ENCODE measurements at places on chromosomes 5 and 9. TPM values are rescaled to one million over a fixed set of nuclear protein-coding genes. Genes with fewer than 3 reads are reported as not detected.

Gene OTULIN
- 29.7 TPM for total RNA-seq

Gene TAL2
- 0.36 TPM for total RNA-seq

DNA sequence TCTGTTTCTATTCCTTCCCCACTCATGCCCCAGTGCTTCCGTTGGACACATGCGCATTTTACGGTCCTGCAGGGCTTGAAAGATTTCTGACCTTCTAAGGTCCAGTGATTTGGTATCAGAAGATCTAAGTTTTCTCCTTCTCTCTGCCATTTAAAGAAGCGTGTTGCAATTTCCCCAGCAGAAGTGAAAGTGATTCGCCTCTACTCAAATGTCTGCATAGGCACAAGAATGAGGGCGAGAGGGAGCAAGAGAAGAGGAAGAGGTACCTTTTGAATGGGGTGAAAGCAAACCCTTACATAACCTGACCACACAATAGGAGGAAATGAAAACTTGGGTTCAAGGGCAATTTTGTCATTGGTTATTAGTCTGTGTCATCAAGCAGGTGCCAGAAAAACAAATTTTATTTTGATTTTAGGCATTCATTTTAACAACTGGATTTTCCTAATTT lies 31.7 kb upstream of the NR3C1 start:
- peaks cover 4% of the 10 kb centered on the region for H3K4me1 ChIP-seq
- no peaks in the 10 kb centered on the region for H3K36me3 ChIP-seq
- peak overlapping the region; percentile 9 for H3K27ac ChIP-seq
- no peaks in the 10 kb centered on the region for H3K27me3 ChIP-seq

DNA sequence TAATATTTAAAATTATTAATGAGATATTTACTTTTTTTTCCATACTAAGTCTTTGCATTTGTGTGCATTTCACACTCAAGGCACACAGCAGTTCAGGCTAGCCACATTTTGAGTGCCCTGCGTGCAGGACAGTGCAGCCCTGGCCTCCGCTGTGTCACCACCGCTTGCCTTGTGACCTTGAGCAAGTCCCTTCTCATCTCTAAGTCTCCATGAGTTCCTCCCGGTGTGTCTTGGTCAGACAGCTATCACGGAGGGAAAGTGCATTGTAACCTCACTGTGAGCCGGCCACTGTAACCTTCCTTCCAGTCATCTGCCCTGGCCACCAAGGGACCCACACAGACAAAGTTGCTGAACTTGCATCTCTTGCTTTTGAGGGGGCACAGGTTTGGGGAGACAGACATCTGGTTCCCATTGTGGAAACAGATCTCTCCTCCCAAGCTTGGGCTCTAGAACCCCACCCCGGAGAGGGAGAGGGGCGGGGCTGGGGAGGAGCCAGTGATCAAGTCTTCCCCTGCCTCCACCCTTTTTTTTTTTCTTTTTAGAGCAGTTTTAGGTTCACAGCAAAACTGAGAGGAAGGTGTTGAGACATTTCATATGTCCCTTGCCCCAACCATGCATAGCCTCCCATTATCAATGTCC lies 96.8 kb downstream of the C9orf50 start:
- no peak for DNase-seq
- no peak overlapping the region for H3K27ac ChIP-seq
- H3K27me3 ChIP-seq = no peaks in the 10 kb centered on the region
- H3K4me1 ChIP-seq = no peaks in the 10 kb centered on the region
- H3K4me3 ChIP-seq = no peak overlapping the region

Gene CNTFR
- not detected for total RNA-seq

Gene CCIN
- 2.2 TPM for total RNA-seq

Gene ITGA2
- total RNA-seq = 2.7 TPM

GRCh38 chr9:79615038-79615437 lies 43.3 kb downstream of the TLE4 start:
- H3K27ac ChIP-seq = no peak overlapping the region
- peaks cover 36% of the 10 kb centered on the region for H3K4me1 ChIP-seq
- DNase-seq = no peak
- no peaks in the 10 kb centered on the region for H3K36me3 ChIP-seq
- no peak overlapping the region for H3K4me3 ChIP-seq

Gene SGCD
- total RNA-seq = 33.3 TPM

Gene CCNJL
- total RNA-seq = 0.88 TPM

- no peak overlapping the region for H3K4me3 ChIP-seq
- no peak for DNase-seq
- H3K27ac ChIP-seq = no peak overlapping the region
- peaks cover 34% of the 10 kb centered on the region for H3K36me3 ChIP-seq
- peaks cover 16% of the 10 kb centered on the region for H3K4me1 ChIP-seq
These were observed 84.1 kb downstream of the ERBIN start for GRCh38 chr5:66010476-66010875.

Gene IRX2
- total RNA-seq = 5.3 TPM

- H3K36me3 ChIP-seq = no peaks in the 10 kb centered on the region
- no peaks in the 10 kb centered on the region for H3K27me3 ChIP-seq
- no peaks in the 10 kb centered on the region for H3K4me1 ChIP-seq
- no peak for DNase-seq
- no peak overlapping the region for H3K4me3 ChIP-seq
- H3K27ac ChIP-seq = no peak overlapping the region
These were observed 21.6 kb upstream of the PAM start for GRCh38 chr5:102733534-102733933.

DNA sequence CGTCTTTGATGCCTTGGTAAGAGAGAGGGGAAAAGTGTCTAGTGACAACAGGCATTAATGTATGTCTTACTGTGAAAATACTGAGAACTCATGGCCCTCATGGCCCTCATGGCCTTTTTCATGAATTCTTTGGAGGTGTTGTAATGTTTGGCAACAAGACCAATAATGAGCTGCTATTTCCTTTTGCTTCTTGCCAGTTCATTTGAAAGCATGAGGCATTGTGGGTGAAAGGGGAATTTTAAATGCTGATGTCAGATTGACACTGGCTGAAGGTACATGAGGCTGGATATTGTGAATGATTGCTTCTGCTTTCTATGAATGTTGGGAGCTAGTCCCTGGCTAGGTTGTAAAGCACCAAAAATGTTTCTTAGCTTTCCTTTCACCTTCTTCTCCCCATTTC lies 79.2 kb downstream of the DOCK2 start:
- no peaks in the 10 kb centered on the region for H3K27me3 ChIP-seq
- H3K4me1 ChIP-seq = peaks cover 17% of the 10 kb centered on the region
- no peaks in the 10 kb centered on the region for H3K36me3 ChIP-seq
- peak overlapping the region; percentile 8 for H3K27ac ChIP-seq
- no peak overlapping the region for H3K4me3 ChIP-seq

GRCh38 chr5:29169886-29170285 lies 2023.6 kb upstream of the CDH6 start:
- no peak overlapping the region for H3K4me3 ChIP-seq
- no peaks in the 10 kb centered on the region for H3K36me3 ChIP-seq
- no peak overlapping the region for H3K27ac ChIP-seq
- no peaks in the 10 kb centered on the region for H3K4me1 ChIP-seq
- H3K27me3 ChIP-seq = no peaks in the 10 kb centered on the region

GRCh38 chr9:7405924-7406604 lies 393.5 kb downstream of the DMAC1 start:
- no peaks in the 10 kb centered on the region for H3K27me3 ChIP-seq
- no peak overlapping the region for H3K4me3 ChIP-seq
- DNase-seq = no peak
- H3K4me1 ChIP-seq = no peaks in the 10 kb centered on the region

DNA sequence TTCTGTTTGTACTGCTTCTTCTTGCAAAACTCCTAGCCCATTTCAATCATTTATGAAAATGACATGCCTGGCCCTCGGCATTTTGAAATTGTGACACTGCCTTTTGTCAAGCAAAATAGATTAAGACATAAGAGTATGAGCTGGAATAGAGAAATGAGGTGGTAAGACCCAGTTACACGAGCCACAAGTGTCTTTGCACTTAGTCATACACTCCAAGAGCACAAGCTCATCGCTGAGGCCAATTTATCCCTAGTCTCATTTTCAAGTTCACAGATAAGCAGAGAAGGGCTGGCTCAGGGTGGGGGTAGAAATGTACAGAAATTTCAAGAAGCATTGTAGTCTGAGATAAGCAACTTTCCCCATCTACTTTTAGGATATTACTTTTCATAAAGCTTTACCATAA lies 40.6 kb upstream of the MAP1B start:
- H3K36me3 ChIP-seq = no peaks in the 10 kb centered on the region
- peaks cover 26% of the 10 kb centered on the region for H3K4me1 ChIP-seq
- H3K4me3 ChIP-seq = no peak overlapping the region
- peak overlapping the region; percentile 44 for H3K27ac ChIP-seq

Gene SPATA31E1
- not detected for total RNA-seq

DNA sequence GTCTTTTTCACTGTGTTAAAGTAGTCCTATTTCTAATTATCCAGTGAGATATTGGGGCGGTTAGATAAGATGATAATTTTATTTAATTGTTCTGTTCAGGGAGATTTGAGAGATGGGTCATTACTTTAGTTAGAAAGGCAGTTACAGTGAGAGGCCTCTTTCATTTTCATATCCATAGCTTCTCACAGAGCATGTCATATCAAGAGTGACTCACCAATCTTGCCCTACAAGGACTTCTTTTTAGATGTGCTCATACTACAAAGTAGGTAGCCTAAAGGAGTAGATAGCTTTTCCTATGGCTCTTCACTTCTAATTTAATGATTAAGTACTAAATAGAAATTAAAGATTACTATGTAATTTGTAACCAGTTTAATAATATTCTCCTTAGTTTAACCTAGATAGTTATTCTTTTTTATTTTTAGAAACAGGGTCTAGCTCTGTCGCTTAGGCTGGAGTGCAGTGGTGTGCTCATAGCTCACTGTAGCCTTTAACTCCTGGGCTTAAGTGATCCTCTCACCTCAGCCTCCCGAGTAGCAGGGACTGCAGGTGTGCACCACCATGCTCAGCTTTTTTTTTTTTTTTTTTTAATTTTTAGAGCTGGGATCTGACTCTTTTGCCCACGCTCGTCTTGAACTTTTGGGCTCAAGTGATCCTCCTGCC lies 71.0 kb downstream of the FER start:
- no peaks in the 10 kb centered on the region for H3K27me3 ChIP-seq
- H3K36me3 ChIP-seq = no peaks in the 10 kb centered on the region
- DNase-seq = peak; percentile 77
- no peak overlapping the region for H3K4me3 ChIP-seq

GRCh38 chr5:109160468-109160867 lies 249.3 kb downstream of the PJA2 start:
- DNase-seq = no peak
- no peak overlapping the region for H3K4me3 ChIP-seq
- no peak overlapping the region for H3K27ac ChIP-seq

DNA sequence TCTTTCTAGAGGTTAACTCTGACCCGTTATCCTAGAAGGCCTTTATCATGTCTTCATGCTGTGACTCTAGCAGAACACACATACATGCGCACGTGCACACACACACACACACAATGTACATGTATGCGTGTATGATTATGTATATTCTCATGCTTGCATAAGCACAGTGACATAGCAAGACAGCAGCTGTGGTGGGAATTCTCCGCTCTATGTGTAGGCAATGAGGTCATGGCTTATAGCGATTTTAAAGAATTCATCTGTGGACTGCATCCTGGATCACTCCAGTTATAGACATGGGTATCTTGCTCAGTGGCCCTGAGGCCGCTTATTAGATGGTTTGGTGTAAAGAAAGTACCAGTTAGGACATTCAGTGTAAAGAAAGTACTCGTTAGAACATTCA lies 106.2 kb downstream of the FBXL7 start:
- H3K36me3 ChIP-seq = no peaks in the 10 kb centered on the region
- DNase-seq = no peak
- no peak overlapping the region for H3K4me3 ChIP-seq
- no peaks in the 10 kb centered on the region for H3K4me1 ChIP-seq
- no peaks in the 10 kb centered on the region for H3K27me3 ChIP-seq
- no peak overlapping the region for H3K27ac ChIP-seq

Gene PHF24
- total RNA-seq = not detected

- peaks cover 41% of the 10 kb centered on the region for H3K4me1 ChIP-seq
- no peaks in the 10 kb centered on the region for H3K36me3 ChIP-seq
- DNase-seq = no peak
- peak overlapping the region; percentile 92 for H3K27ac ChIP-seq
- H3K27me3 ChIP-seq = no peaks in the 10 kb centered on the region
These were observed 17.2 kb downstream of the SLC1A1 start for GRCh38 chr9:4507306-4508130.

- DNase-seq = no peak
- H3K27ac ChIP-seq = no peak overlapping the region
- no peak overlapping the region for H3K4me3 ChIP-seq
- no peaks in the 10 kb centered on the region for H3K36me3 ChIP-seq
These were observed 387.4 kb downstream of the MAN2A1 start for GRCh38 chr5:110077147-110077546.

- no peaks in the 10 kb centered on the region for H3K27me3 ChIP-seq
- H3K4me3 ChIP-seq = no peak overlapping the region
- H3K36me3 ChIP-seq = peaks cover 2% of the 10 kb centered on the region
- H3K27ac ChIP-seq = no peak overlapping the region
These were observed 81.3 kb upstream of the TMEM171 start for GRCh38 chr5:73039082-73039481.

Gene MUSK
- total RNA-seq = under 0.01 TPM

Gene STKLD1
- 1.2 TPM for total RNA-seq

Gene MCC
- total RNA-seq = 45.6 TPM

DNA sequence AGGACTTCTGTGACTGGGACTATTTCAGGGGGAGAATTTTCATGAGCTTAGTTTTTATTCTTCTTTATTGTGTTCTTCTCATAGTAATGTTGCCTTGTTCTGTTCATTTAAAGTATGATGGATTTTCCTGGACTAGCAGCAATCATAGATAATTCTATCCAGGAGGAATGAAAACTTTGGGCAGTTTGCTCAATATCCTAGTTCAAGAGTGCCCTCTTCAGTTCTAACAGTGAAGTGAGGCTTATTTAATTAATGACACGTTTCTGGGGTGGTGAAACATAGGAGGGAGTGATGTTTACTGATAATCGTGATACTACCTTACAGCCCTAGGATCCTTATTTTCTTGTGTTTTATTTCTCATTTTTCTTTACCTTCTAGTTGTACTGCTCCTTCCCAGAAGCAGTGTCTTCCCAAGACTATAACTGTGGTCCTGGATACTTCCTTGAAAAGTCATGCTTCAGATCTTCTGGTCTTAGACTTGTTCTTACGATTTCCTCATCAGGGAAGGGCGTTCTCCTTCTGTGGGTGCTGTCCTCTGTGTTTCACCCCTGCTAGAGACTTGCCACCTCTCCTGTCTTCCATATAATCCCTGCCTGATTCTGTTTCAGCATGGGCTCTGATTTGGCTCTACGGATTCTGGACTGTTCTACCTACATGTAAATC lies 57.4 kb downstream of the CFAP95 start:
- no peak overlapping the region for H3K27ac ChIP-seq
- no peaks in the 10 kb centered on the region for H3K4me1 ChIP-seq
- peak; percentile 21 for DNase-seq
- no peak overlapping the region for H3K4me3 ChIP-seq
- no peaks in the 10 kb centered on the region for H3K27me3 ChIP-seq

Gene ANKRD18A
- not detected for total RNA-seq

DNA sequence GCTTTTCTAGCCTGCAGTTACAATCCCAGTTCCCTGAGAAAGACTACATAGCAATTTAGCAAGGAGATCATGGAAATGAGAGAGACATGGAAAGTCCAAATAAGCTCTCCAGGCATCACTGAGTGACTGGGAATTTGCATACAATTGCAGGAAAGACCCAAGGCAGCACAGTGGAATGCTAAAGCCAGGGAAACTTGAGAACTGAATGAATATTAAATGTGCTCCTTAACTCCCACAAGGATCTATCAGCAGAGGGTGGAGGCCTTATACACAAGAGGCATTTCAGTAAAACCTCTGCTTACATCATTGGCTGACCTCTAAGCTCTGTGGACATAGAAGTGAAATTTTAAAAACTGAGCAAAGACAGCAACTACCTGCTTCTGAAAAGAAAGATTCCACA lies 355.6 kb upstream of the DAB2 start:
- H3K27ac ChIP-seq = no peak overlapping the region
- no peaks in the 10 kb centered on the region for H3K36me3 ChIP-seq
- no peak for DNase-seq
- peaks cover 13% of the 10 kb centered on the region for H3K4me1 ChIP-seq

GRCh38 chr9:129880654-129881546 lies 45.6 kb downstream of the USP20 start:
- H3K4me3 ChIP-seq = no peak overlapping the region
- H3K4me1 ChIP-seq = peaks cover 18% of the 10 kb centered on the region
- no peak overlapping the region for H3K27ac ChIP-seq

Measured in osteoblast (primary cell).